ENCODE measurements at places on chromosomes 11 and 22.

GRCh38 chr11:15819679-15820286, 536.6 kb downstream of the SOX6 start:
- DNase-seq = peak; percentile 4

GRCh38 chr22:29626497-29627195, 23.2 kb downstream of the NF2 start:
- DNase-seq = no peak

GRCh38 chr22:24423519-24424000, 3.8 kb upstream of the ADORA2A start:
- peak; percentile 70 for DNase-seq

DNA sequence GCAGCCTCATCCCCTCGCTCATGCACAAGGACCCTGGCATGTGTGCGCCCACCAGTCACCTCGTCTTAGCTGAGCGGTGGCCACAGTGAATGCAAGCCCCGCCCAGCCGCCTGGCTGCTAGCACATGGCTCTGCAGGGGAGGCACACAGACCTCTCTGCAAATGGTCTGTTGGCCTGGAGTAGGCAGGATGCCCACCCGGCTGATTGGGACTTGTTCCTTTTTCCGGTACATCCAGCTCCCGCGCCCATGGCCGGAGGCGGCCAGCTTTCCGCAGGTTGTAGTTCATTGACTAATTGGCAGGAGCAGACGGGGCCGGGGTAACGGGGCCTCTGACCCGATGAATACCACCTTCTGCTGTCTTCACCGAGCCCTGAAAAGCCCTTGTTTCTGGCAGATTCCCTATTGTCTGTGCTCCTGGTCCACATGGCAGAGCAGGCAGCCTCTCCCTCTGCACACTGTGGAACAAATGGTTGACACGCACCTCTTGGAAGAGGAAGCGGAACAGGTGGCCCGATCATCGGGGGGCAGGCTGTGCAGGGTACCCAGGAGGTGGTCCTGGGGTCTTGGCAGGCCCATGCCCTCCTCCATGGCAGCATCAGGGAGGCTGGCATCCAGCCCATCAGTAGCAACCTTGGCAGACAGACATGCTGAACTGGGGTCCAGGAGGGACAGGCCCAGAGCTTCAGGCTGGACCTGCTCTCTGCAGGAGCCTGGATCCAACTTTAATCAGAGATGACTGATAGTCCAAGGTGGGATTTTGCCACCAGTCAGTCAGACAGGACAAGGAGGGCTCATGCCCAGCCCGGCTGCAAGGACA, 1512.0 kb downstream of the BRD1 start:
- no peak for DNase-seq

- no peak for DNase-seq
These were observed 260.7 kb downstream of the MN1 start for GRCh38 chr22:27540656-27541396.

GRCh38 chr22:47089796-47090460, 327.5 kb downstream of the TBC1D22A start:
- no peak for DNase-seq

DNA sequence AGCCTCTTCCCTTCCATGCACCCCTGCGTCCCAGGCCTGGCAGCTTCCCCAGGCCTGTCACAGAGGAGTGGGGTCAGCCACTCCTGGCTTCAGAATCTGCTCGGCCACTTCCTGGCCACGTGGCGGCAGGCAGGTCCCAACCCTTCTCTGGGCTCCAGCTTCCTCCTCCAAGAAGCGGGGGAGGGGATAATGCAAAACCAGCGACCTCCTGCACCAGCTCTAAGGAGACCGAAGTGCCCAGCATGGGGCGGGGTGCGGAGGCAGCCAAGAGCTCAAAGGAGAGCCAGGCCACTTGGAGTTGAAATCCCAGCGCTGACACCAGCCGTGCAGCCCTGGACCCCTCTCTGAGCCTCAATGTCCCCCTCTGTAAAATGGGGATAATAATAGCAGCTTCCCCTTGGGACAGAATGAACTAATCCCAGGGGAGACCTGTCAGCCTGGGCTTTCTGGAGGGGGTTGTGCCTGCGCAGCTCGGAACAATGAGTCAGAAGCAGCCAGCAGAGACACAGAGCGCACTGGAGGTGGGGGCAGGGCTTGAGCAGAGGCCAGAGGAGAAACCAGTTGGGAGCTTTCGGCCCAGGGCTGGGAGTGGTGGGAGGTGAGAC, 22.8 kb upstream of the PICK1 start:
- DNase-seq = no peak

GRCh38 chr11:10443721-10444235, 11.3 kb upstream of the AMPD3 start:
- no peak for DNase-seq

DNA sequence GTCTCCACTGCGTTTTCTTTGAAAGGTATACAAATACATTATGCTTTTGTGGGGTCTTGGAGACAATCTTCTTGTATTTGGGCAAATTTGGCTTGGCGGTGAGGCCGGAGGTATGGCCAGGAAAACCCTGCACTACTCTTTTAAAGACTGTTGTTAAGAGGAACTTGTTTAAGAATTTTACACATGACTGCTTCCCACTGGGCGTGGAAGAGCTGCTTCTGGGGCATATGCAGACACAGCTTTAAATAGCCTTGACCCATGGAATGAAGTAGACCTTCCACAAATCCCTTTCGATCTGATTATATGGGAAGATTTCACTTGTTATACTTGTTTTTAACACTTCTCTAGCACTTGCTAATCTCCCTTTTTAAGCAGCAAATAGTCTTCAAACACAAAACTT, 453.6 kb downstream of the MN1 start:
- DNase-seq = no peak

DNA sequence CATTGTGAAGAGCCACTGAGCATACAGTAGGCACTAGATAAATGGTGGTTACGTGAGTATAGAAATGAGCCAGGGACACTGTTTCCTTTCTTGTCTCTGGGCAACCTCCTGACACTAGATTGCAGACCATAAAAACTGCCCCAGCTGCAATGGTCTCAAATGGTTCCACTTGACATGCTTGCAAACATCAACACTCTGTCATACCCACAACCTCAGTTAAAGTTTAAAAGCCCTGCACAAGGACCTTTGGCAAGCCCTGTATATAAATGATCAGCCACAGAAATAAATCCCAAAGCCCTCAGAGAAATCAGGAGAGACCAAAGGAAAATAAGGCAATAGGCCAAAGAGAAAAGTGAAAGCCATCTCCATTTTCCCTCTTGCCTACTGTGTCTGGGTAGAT, 20.7 kb downstream of the PLEKHA7 start:
- DNase-seq = no peak

GRCh38 chr22:22936180-22936914, 48.7 kb downstream of the IGLL5 start:
- DNase-seq = no peak

- no peak for DNase-seq
These were observed 53.4 kb upstream of the MYO18B start for GRCh38 chr22:25688627-25689026.

- peak; percentile 64 for DNase-seq
These were observed at the start of gene FAM111B for GRCh38 chr11:59106363-59107336. TSS of gene FAM111B (plus strand) at chr11:59107237. CDS start at chr11:59109626, 2,389 bp downstream.

DNA sequence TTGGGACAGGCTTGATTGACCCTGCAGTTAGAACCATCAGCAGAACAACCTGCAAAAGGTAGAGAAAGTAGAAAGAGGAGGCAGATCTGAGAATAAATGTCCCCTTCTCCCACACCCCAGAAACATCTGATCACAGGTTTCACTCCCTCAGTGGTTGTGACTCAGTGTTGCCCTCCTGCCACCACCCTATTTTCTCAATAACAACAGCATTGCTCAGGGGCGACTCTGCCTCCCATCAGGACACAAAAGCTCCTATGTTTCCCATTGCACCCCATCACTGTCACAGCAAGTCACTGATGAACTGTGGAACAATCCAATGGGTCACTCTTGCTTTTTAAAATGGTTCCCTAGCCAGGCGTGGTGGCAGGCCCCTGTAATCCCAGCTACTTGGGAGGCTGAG, 110.2 kb downstream of the RASSF10 start:
- DNase-seq = no peak

DNA sequence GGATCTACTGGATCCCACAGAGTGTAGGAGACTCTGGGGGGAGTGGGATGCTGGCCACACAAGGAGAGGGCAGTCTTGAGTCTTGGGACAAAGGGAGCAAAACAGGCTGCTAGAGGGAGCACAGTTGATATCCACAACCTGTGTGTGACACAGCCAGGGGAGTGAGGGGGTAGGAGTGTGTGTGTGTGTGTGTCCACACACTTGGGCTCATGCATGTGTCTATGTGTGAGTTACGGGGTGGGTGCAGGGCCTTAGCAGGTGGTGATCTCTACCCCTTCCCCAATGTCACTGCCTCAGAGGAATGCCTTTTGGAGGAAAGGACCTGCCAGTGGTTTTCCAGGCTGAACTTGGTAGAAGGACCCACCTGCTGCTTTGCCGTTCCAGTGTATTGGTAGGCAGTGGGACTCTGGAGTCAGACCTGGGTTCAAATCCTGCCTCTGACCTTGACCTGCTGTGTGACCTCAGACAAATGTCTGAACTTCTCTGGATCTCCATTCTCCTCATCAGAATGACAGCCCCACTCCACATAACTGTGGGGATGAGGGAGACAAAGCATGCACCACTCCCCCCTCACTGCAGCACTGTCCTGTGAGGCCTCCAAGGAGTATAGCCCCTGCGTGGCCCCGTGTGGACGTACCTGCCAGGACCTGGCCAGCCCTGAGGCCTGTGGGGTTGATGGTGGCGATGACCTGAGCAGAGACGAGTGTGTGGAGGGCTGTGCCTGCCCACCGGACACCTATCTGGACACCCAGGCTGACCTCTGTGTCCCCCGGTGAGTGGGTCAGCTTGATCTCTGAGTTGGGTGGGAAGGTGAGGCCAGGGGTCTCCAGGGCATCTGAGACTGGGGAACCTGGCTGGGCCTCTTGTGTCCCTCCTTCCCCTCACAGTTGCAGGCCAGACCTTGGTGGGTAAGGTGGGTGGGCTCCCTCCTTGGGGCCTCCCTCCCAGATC, 27.4 kb downstream of the OTOG start:
- no peak for DNase-seq

GRCh38 chr11:125180413-125181305, 16.1 kb downstream of the PKNOX2 start:
- no peak for DNase-seq

GRCh38 chr11:130712480-130712879, 203.8 kb downstream of the SNX19 start:
- DNase-seq = no peak

GRCh38 chr11:124096364-124096763, 18.9 kb upstream of the VWA5A start:
- no peak for DNase-seq

DNA sequence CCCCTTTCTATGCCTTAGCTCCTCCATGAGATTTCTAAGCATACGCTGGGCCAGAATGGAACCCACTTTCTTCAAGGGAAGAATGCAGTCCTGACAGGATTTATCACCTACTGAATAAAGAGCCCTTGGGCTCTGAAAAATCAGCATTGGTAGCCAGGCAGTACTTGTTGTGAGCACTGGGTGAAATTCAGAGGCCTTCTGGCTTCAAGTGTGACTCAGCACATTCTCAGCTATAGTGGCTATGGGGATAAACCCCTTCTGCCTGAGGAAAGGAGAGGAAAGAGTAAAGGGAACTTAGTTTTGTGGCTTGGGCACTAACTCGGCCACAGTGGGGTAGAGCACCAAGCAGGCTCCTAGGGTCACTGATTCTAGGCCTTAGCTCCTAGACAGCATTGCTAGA, 574.8 kb downstream of the JRKL start:
- no peak for DNase-seq

- no peak for DNase-seq
These were observed 262.3 kb upstream of the CADM1 start for GRCh38 chr11:115766561-115766960.

DNA sequence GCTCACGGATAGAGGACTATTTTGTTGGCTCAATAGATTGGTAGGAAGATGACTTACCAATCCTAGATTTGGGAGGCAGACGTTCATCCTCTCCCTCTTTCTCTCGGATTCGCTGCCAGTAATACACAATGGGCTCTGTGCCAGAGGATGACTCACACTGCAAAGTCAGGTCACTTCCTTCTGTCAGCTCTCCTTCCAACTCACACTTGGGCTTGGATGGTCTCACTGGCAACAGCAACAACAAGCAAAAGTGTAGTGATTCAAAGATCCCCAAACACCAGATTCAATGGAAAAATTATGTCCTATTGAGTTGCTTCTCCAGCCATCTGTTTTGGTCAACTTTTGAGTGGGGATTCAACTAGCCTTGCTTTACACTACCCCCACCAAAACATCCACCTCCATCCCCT, 21.7 kb upstream of the HSPA8 start:
- DNase-seq = peak; percentile 87

DNA sequence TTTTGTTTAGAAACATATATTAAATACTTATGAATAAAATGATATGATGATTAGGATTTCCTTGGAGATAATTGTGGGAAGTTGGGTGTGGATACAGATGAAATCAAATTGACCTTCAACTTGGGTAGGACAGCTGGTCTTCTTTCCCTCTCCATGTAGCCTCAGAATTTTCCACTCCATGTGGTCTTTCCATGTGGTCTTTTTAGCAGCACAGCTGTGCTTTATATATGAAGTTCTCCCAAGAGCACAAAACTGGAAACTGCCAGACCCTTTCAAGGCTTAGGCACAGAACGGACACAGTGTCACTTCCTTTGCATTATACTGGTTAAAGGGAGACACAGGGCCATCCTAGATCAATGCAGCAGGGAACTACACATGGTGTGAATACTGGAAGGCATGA, 28.6 kb downstream of the FAM76B start:
- DNase-seq = no peak

DNA sequence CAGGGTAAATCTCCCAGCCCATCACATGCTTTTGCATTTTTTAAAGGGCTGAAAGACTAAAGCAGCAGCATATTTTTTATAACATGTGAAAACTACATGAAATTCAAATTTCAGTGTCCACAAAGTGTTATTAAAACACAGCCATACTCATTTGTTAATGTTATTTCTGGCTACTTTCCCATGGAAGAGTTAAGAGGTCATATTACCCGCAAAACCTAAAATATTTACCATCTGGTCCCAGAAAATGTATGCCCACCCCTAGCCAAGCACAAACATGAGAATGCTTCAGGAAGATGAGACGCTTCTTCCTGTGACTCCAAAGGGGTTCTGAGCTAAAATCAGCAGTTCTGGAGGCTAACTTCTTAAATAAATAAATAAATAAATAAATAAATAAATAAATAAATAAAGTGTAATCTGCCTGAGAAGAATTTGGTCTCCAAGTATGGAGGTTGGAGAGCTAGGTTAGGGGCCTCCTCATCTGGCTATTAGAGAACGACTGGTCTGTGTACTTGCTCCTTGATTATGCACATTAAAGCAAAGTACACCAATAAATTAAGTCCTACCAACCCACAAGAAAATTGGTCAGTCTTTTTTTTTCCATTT, 9.7 kb downstream of the IMMP1L start:
- DNase-seq = no peak

Measured in CD4-positive, alpha-beta T cell treated with Interleukin-6 for 4 hours (primary cell).